ENCODE measurements at places on chromosomes 3 and 15. TPM values are rescaled to one million over a fixed set of nuclear protein-coding genes. Genes with fewer than 3 reads are reported as not detected.

Gene GOLGA6B
- total RNA-seq: not detected

Gene PBRM1
- 82.8 TPM for total RNA-seq

Gene SSUH2
- not detected for total RNA-seq

Gene SEMA4B
- total RNA-seq: 8.4 TPM

Gene ACTRT3
- 9.2 TPM for total RNA-seq

Gene PLCH1
- total RNA-seq: 0.32 TPM

Gene FEZF2
- total RNA-seq: not detected

Gene LCTL
- 7.8 TPM for total RNA-seq

Gene PP2D1
- total RNA-seq: not detected

Gene FBXL22
- total RNA-seq: 1.1 TPM

Gene GOLGA8T
- total RNA-seq: not detected

Gene C2CD4B
- not detected for total RNA-seq

Gene RTP1
- total RNA-seq: not detected

Gene HGD
- not detected for total RNA-seq

Gene CLSTN2
- 2.8 TPM for total RNA-seq

Gene CAND2
- 13.1 TPM for total RNA-seq

Gene KNG1
- total RNA-seq: not detected

Gene GATA2
- total RNA-seq: 1.2 TPM

Gene HDDC3
- 11.0 TPM for total RNA-seq

All from hair follicle dermal papilla cell (primary cell).